ENCODE measurements at places on chromosomes 3 and 15. TPM values are rescaled to one million over a fixed set of nuclear protein-coding genes. Genes with fewer than 3 reads are reported as not detected.

The ST6GAL1 gene
- polyA plus RNA-seq = 10.6 TPM

The LRRC2 gene
- 0.27 TPM for polyA plus RNA-seq

- no peak for DNase-seq
These were observed 22.5 kb downstream of the C3orf80 start for GRCh38 chr3:160247766-160248165.

DNA sequence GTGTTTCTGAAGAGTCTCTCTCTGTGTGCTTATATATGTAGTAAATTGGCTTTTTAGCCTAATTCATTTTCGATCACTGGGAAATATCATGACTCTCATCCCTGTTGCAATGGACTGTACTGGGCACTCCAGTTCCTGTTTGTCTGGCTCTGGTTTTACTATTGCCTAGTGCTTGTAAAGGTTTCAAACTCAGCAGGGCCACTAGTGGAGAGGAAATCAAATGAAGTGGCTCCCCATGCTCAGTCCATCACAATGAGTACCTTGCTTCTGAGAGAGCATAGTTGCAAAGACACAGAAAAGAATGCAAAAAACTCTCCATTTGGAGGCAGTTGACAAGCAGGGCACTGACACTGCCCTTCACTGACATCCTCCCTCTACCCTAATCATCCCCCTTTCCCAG is 167.8 kb downstream of the TAFA4 start:
- DNase-seq = no peak

- DNase-seq = no peak
These were observed 154.5 kb downstream of the KLF13 start for GRCh38 chr15:31481142-31481541.

DNA sequence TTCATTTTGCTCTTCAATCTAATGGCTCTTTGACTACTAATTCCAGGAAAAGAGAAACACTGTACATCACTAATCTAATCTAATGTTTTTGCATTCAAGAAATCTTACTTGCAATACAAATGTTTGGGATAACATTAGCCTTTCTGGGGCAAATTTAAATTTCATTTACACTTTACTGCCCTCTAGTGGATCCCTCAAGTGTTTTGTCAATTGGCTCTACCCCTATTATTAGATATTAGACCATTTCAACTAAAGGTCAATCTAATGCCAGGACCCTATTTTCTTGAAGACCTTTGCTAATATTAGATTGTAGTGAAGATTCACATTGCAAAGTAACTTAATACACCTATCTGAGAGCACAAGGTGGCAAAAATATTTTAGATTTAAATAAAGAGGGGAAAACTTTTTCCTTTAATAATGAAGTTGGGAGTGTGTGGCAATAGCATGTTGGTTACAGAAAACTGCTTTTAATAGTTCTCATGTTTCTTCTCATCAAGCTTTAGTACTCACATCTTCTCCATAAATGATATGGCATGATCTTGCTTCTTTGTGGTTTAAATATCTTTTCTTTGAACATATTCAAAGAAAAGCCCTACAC is 5.0 kb downstream of the C2CD4A start:
- no peak for DNase-seq

DNA sequence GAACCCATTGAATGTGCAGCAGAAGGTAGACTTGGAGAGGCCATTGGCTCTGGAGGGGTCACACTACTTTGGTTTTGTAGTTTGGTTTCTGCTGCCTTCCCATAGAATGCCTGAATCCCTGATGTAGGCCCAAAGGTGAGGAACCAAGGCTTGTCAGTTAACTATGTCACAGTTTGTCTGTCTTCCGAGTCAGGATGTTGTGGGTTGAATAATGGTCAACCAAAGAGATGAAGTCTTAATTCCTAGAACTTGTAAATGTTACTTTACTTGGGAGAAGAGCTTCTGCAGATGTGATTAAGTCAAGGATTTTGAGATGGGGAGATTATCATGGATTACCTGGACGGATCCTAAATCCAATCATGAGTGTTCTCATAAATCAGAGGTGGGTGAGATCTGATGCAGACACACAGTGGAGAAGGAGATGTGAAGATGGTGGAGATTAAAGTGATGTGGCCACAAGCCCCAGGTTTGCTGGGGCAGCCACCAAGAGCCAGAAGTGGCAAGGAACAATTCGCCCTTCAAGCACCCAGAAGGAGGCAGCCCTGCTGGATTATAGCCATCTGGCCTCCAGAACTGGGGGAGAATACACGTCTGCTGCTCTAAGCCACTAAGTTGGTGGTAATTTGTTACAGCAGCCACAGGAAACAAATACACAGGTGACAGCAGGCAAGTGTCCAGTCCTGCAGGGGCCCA is 2.3 kb upstream of the CCR8 start:
- no peak for DNase-seq

- DNase-seq = no peak
These were observed 25.9 kb downstream of the RAD18 start for GRCh38 chr3:8937064-8938020.

The CAMK2N2 gene
- 24.2 TPM for polyA plus RNA-seq

- no peak for DNase-seq
These were observed 150.3 kb downstream of the ALCAM start for GRCh38 chr3:105516972-105517371.

DNA sequence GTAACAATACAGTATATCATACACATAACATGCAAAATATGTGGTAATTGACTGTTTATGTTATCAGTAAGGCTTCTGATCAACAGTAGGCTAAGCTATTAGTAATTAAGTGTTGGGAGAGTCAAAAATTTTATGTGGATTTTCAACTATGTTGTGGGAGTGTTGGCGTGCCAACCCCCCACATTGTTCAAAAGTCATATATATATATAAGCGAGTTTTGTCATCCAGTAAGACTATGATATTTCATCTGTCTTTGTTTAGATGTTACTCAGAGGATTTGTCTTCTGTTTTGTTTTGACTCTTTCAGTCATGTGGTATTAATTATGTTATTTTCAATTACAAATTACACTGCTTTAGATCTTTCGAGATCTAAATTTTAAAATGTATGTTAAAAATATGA is 51.0 kb upstream of the RAP2B start:
- DNase-seq = no peak

The PROS1 gene
- 8.9 TPM for polyA plus RNA-seq

The ABI3BP gene
- 21.0 TPM for polyA plus RNA-seq

The GATA2 gene
- polyA plus RNA-seq = 3.4 TPM

DNA sequence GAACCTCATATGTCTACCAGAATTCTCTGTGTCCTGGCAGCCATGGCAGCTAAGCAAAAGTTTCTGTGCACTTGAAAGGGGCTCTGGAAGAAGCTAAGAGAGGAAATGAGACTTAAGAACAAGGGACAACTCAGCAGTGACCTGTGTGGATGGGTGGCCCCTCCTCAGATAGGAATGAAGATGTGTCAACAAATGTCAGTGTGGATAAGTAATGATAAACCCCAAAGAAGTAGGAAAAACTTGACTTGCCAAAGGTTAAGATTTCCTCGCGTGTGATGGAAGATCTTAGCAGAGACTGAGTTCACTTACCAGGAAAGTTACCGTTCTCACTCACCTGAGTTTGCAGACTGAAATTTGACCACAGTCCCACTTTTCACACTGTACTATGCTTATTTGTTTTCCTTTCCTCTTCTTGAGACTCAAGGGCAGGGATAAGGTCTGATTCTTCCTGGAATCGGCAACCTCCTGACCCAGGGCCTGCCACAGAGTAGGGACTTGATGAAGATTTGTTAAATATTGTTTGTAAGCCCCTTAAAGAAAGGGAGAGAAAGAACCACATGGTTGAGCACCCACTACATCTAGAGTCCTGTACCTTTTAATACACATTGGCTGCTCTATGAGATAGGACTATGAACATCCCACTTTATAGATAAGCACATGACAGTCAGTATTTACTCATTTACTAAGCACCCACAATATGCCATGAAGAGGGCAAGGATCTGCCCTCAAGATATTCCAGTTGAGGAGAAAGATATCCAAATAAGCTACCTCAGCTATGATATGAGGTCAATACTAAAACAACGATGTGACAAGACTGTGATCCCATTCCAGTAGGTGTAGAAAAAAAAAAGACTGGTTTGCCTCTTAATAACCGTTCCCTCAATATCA is 7.3 kb upstream of the HRH1 start:
- DNase-seq = no peak

The GREM1 gene
- polyA plus RNA-seq = 0.08 TPM

The C3orf22 gene
- not detected for polyA plus RNA-seq

The GOLGA6L25 gene
- polyA plus RNA-seq = not detected

The ARHGAP31 gene
- 4.6 TPM for polyA plus RNA-seq

GRCh38 chr3:127784865-127785710 is 37.2 kb downstream of the MGLL start:
- DNase-seq = no peak

DNA sequence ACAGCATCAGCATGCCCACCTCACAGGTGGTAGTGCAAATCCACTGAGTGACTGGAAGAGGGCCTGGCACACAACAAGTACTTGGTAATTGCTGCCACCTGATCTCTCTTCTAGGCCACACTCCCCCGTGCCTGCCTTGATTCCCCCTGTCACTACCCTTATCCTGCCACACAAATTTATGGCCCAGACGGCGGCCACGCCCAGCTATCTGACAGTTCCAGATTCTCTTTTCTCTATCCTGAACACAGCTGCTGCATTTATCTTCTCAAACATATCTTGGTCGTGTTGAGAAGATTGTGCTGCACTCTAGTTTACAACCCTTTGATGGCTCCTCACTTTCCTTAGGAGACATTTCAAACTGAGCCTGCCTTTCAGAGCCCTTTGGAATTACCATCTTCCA is 585.2 kb downstream of the NTRK3 start:
- no peak for DNase-seq
